ENCODE measurements at places on chromosomes 3 and 15.

DNA sequence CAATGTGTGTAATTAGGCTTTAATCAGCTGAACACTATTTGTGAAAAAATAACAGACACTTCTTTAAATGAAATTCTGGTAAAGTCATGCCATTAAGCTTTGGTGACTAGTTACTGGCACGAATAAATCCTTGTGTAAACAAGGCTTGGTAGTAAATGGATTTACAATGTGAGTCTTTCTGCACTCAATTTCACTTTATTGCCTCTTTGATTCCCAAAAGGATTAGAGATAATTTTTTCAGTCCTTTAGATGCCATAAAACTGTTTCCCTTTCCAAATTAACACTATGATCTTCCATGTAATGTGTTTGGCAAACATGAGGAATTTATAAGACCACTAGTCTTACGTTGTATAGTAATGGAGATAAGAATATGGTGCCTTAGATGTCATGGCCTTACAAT lies 339.5 kb upstream of the DNAJC19 start:
- no peak for DNase-seq

GRCh38 chr15:62323353-62323890 lies 158.3 kb upstream of the C2CD4B start:
- DNase-seq: no peak

DNA sequence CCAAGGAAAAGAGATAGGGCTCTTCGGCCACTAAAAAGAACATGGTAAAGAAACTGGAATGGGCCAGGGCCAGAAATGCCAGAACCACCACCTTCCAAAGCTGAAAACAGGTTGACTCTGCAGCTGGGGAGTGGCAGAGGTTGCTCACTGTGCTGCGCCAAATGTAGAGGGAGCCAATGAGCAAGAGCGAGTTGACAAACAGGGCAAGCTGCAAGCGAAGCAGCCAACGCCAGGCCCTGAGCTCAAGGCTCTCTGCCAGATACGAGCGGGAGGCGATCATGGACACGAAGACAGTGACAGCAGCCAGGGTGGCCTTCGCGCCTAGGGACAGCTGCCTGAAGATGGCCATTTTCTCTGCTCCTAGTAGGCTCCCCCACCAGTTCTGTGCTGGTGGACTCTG lies 3.1 kb downstream of the GLB1 start:
- DNase-seq: no peak

GRCh38 chr3:196163212-196163611 lies 48.0 kb downstream of the ZDHHC19 start:
- no peak for DNase-seq

GRCh38 chr3:30282154-30282696 lies 324.2 kb upstream of the TGFBR2 start:
- DNase-seq: peak; percentile 94

DNA sequence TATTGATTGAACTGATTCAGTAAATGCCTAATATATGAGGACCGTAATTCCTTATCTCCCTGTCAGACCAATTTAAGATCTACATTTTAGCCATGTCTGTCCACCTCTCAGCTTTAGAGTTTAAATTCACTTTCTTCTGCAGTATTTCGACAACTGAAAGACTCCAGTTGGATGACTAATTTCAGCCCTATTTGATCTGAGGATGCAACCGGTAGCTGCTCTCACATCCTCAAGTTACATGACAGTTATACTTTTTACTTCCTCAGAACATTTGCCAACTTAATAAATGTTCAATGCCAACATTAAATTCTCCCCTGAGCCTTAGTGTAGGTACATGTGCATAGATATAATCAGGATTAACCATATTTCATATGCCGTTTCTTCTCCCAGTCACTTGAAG lies 2.5 kb upstream of the HHLA2 start:
- DNase-seq: no peak

DNA sequence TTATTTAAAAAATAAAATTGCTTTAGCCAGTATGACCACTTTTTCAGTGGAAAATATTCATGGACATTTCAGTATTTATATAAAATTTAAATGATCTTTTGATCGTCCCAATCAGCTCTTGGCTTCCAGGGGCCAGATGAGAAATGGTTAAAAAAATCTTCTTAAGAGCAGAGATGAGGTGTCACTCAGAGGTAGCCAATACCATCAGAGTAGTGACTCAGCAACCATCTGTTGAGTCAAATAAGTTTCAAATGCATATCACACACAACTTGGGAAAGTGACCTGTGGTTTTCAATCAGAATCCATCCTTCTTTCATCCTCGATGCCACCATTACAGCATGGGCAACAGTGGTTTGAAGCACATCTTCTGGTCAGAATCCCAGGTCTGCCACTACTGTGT lies 958.8 kb upstream of the NR2F2 start:
- DNase-seq: no peak

GRCh38 chr15:69008056-69008455 lies 6.4 kb upstream of the NOX5 start:
- no peak for DNase-seq

DNA sequence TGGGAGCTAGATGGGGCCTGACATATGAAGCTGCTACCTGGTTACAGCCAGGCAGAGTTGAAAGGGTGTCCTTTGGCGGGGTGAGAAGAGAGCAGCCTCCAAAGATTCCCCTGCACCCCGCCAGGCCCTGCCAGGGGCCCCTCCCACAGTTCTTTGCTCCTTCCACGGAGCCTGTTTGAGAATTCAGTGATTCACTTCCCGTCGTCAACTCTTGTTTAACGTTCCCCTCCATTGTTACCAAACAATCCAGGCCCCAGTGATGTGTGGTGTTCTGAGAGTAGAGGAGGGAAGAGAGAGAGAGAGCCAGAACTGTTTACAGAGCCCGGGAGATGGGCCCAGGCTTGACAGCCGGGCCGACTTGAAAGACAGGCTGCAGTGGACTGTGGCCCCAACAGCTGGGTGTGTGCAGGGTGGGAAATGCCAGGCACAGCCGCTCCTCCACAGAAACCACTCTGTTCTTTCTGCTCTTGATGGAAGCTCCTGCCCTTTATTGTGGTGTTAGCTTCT lies 81.5 kb downstream of the SMAD3 start:
- no peak for DNase-seq

DNA sequence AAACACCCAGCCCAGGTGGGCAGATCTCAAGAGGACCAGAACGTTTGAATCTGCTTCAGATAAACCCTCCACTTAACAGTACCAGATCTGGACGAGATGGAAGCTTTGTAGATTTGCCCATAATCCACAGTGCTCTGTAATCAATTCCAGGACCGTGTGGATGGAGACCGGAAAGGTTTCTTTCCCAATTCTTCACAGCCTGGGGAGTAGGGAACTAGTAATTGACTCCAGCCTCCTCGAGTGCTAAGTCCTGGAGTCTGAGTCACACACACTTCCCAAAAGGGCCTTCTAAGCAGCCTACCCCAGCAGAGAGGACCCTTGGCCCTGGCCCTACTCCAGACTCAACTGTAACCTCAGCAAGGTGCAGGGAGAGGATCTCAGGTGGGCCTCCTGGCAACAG lies 56.2 kb upstream of the TSEN2 start:
- DNase-seq: no peak

DNA sequence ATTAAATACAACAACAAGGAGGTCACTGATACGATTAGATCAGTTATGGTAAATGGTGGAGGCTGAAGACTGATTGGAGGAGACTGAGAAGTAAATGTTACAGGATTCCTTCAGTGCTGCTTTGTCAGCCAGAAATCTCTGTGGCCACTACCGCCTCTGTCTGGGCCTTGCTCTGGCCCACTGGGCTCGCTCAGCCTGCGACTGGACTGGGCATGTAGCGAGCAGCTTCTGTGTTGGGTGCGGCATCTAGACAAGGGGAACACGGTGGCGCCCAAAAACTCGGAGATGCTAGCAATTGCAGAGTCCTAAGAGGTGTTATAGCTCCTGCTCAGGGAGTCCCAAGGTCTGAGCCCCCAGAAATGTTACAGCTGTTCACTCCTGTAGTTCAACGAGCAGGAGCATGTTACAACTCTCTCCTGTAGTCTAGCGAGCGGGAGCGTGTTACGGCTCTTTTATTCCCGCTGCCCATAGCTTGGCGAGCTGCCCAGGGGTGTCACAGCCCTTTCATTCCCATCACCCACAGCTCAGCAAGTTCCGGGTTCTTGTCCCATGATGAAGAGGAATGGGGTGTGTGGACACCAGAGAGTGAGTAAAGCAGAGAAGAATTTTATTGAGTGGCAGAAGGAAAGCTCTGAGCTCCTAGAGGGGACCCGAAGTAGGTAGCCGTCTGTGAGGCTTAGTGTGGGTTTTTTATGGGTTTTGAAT lies 24.7 kb downstream of the SLC15A2 start:
- no peak for DNase-seq

DNA sequence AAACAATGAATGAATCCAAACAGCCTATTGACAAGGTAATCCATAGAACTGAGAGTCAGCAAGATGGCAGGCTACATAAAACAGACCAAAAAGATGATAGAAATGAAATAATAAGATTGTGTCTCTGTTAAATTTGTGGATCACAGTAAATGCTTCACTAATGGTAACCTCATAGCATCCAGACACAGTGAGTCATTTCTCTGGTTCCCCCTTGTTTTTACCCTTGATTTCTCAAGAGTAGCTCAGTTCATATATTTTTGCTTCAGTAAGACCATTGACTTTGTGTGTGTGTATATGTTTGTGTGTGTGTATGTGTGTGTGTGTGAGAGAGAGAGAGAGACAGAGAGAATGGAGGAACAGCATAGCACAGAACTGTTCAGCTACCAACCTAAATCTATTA lies 546.9 kb downstream of the RBMS3 start:
- DNase-seq: no peak

- no peak for DNase-seq
Measured at GRCh38 chr3:12425850-12426579, 58.3 kb upstream of the TSEN2 start.

GRCh38 chr3:126360046-126360713 lies 3.0 kb upstream of the KLF15 start:
- DNase-seq: no peak

All from HS-27A (cell line).